ENCODE measurements at places on chromosomes 4 and X. TPM values are rescaled to one million over a fixed set of nuclear protein-coding genes. Genes with fewer than 3 reads are reported as not detected.

The KCNIP4 gene
- not detected for total RNA-seq

The ZMAT1 gene
- total RNA-seq: 3.3 TPM

The ZAR1 gene
- 0.23 TPM for total RNA-seq

The IQSEC2 gene
- total RNA-seq: 17.3 TPM

The IBSP gene
- total RNA-seq: 0.24 TPM

The RASL11B gene
- 3.4 TPM for total RNA-seq

The DCAF12L2 gene
- 0.09 TPM for total RNA-seq

The MAGEA3 gene
- total RNA-seq: not detected

The GPC3 gene
- total RNA-seq: 62.6 TPM

The FGF16 gene
- not detected for total RNA-seq

The SUPT20HL2 gene
- total RNA-seq: not detected

The SMIM10 gene
- total RNA-seq: 3.0 TPM

The CSAG1 gene
- total RNA-seq: not detected

The SSX1 gene
- not detected for total RNA-seq

The TEX11 gene
- total RNA-seq: not detected

The CTAG2 gene
- total RNA-seq: not detected

The SULT1E1 gene
- 12.0 TPM for total RNA-seq
